ENCODE measurements at places on chromosomes 7 and 10.

- no peak for DNase-seq
These were observed 158.0 kb upstream of the ITGB1 start for GRCh38 chr10:33115738-33116719.

GRCh38 chr7:37430640-37431039, 18.0 kb downstream of the ELMO1 start:
- no peak for DNase-seq

DNA sequence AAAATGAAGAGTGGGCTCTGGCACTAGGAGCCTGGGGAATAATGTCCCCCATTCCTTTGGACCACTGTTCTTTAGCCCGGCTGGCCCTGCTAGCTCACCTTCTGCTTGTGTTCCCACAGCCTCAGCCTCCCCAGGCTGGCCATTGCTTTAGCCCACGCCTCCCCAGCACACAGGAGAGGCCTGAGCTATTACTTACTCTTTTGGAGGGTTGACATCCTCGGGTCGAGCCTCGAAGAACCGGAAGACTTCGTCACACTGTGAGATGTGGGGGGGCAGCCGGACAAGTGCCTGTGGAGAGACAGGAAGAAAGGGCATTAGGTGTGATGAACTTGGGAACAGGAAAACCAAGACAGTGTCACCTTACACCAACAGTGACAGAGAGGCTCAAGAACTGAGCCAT, 131.3 kb downstream of the SH3PXD2A start:
- DNase-seq, result no peak

GRCh38 chr7:116241291-116241690, 31.0 kb downstream of the TES start:
- no peak for DNase-seq

GRCh38 chr10:17742918-17743317, 9.1 kb upstream of the TMEM236 start:
- DNase-seq, result peak; percentile 43

DNA sequence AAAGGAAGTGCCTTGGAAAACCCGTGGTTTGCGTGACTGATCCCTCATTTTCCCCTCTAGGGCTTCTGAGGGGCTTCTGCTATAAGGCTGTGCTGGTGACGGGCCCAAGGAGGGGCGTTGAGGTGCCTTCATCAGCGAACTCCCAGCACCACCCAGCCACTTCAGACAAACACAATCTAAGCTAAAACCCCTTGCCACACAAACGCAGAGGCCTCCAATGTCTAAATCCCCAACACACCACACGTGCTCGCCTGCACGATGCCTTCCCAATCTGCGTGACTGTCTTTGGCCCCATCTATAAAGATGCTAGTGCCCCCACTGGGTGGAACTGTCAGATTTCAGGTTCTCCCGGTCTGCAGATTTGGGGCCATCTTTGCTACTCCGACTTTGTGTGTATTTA, 4.1 kb upstream of the GAD2 start:
- DNase-seq, result no peak

GRCh38 chr10:100873146-100873826, 39.5 kb upstream of the SLF2 start:
- DNase-seq, result no peak

DNA sequence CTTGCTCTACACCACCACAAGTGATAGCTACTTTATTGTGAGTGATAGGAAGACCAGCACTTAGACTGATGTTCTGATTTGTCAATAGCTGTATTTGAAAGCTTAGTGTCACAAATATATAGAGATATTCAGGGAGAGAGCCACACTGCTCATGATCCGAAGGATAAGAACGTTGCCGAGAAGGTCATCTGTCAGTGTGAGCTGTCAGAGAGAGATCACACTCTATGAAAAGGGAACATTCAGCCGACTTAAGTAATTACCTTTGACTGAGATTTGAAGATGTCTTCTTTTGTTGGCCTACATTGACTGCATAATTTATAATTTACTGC, 322.6 kb downstream of the TFEC start:
- DNase-seq, result no peak

- no peak for DNase-seq
These were observed 23.9 kb upstream of the PNLIPRP3 start for GRCh38 chr10:116403740-116404250.

DNA sequence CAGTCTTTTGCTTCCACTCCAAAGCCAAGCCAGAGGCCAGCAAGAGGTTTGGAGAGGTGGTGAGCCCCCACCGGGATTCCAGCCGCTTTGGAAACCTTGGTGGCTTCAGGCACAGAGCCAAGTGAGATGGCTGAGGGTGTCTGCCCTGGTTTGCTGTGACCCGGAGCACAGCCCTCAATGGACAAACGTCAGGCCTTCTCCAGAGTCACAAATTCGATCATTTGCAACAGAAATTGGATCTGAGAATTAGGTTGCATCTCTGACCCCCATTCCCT, 885 bp upstream of the NKX1-2 start:
- no peak for DNase-seq

DNA sequence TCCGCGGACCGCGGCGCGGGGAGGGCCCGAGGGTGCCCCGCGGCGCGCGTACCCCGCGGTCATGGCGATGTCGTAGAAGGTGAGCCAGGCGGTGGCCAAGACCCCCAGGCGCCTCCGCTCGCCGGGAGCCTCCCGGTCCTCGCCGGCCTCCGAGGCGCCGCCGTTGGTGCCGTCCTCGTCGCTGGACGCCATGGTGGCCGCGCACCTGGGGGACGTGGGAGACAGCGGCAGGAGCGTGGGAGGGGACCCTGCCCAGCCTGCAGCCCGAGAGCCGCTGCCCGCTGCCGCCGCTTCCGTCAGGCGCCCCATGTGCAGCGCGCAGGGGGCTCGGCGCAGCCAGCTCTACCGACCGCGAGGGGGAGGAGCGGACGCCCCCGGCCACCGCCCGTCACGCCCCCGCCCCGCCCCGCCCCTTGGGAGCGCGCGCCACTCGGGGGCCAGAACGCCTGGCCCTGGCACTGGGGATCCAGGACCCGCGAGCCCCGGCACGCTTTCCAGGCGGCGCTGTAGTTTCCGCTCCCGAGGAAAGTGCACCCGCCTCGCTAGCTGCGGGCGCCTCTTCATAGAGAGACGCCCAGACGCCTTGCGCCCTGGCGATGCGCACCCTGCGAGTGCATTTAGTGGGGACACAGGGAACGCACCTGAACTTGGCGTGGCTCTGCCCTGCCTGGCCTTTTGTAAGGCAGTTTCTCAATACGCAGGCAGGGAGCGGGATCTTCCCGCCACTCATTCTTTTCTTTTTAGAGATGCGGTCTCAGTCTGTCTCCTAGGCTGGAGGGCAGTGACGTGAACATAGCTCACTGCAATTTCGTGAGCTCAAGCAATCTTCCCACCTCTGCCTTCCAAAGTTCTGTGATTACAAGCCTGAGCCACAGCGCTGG, at the start of gene HACD1:
Gene HACD1, minus strand, starts transcription at position 344 of the 881 bp plus-strand sequence. Its CDS starts 35 bp downstream, at position 309.
- peak; percentile 19 for DNase-seq

DNA sequence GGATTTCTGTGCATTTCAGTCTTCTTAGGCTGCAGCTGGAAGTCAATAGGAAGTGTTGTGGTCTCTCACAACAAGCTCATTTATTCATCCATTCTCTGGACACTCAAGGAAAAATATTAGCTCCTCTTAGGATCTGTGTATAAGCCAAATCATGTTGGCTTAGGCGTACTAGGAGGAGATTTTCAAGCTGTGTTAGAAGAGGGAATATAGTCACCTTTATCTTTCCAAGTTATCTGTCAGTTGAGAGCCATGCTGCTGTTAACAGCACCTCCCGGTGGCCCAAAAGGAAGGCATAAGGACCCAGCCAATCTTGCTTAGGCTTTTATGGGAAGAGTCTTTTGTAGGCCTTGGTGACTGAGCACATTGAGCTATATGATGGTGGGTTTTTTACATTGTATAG, 220.0 kb downstream of the LRMDA start:
- no peak for DNase-seq

DNA sequence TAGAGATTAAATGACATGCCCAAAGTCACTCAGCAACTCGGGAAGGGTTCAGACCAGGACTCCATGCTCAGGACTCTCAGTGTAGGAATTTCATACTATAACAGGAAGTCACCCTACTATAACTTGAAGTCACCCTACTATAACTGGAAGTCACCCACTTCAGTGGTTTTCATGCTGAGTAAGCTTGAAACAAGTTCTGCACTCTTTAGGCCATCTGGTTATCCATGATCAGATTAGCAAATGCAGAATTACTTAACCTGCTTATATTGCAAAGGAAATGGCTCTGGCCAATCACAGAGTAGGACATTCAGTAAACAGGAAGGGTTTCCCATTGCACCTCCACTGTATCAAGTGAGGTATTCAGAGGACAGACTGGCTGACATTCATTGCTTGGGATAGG, 1240.4 kb downstream of the GATA3 start:
- DNase-seq, result no peak

GRCh38 chr7:112556633-112557032, 75.8 kb downstream of the LSMEM1 start:
- DNase-seq, result no peak

- DNase-seq, result no peak
These were observed 84.3 kb downstream of the WDFY4 start for GRCh38 chr10:48768926-48769325.

DNA sequence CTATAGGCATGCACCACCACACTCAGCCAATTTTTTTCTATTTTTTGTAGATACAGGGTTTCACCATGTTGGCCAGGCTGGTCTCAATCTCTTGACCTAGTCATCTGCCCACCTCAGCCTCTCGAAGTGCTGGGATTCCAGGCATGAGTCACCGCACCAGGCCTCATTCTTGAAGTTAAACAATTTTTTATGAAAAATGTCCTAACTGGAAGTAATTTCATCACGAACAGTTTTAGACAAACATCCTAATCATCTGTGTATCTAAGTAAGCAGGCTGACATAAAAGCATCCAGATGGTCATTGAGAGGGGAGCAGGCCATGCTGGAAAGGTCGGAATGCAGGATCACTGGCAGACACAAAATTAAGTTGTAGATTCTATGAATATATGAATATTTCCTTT, 269.1 kb downstream of the ZMYND11 start:
- no peak for DNase-seq

- DNase-seq, result no peak
These were observed 35.3 kb downstream of the PALD1 start for GRCh38 chr10:70513848-70514309.

DNA sequence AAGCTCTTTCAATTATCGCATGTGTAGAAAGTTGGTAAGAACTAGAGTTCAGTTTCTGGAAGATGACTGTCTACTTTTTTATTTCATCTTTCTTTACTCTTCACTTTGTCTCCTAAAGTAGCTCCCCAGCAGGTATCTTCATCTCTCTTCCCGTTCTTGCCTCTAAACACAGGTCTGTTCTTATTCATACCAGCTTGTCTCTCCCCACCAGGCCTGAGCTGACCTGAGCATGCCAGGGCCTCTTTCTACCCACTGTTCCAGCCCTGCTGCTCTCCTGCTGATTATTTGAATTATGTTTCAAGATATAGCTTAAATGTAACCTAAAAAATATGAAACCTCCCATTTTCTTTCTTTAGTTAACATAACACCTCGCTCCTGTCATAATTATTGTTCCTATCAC, 386.1 kb upstream of the LRGUK start:
- no peak for DNase-seq

DNA sequence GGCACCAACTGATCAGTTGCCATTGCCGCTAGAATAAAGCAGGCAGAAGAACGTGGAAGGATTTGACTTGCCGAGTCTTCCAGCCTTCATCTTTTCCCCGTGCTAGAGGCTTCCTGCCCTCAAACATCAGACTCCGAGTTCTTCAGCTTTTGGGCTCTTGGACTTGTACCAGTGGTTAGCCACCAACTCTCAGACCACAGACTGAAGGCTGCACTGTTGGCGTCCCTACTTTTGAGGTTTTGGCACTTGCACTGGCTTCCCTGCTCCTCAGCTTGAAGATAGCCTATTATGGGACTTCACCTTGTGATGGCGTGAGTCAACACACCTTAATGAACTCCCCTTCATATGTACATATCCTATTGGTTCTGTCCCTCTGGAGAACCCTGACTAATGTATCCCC, 57.3 kb upstream of the KCND2 start:
- no peak for DNase-seq

DNA sequence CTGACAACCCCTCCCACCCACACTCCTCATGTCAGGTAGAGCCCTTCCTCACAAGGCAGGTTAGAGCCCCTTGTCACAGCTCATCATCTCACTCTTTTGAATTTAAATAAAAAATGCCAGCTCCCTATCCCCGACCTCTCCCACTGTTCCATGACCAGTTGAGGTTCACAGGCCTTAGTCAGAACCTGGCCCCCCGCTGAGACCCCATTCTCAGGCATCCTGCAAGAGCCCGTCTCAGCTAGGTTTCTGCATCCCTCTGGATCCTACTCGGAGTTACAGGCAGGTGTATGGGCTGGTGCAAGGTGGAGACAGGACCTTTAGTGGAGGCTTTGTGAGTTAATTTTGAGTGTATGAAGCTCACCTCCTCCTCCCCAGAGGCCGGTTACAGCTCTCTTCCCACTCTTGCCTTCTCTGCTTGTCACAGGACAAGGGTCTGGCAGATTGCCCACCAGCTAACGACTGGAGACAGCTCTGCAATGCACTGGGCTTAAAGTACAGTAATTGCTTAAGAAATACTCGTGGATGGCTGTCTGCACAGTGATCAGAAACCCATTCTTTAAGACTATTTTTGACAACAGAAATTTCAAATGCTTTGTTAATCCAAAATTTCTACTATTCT, 394.9 kb upstream of the DPP6 start:
- no peak for DNase-seq

DNA sequence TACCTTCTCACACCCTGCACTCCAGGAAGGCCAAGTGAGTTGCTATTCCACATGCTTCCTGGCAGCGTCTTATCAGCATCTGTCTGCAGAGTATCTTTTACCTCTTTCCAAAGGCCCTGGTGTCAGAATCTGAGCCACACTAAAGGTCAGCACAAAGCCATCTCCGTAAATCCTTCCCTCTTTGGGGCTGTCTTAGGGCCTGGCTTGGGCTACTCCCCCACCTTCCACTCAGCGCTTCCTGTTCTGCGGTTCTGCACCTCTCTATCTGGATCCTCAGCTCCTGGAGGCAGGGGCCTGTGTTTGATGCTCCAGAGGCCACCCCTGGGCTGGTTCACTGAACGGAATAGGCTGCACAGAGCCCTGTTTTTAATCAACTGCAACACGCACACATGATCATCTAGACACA, 334.8 kb upstream of the GALNT17 start:
- DNase-seq, result no peak

DNA sequence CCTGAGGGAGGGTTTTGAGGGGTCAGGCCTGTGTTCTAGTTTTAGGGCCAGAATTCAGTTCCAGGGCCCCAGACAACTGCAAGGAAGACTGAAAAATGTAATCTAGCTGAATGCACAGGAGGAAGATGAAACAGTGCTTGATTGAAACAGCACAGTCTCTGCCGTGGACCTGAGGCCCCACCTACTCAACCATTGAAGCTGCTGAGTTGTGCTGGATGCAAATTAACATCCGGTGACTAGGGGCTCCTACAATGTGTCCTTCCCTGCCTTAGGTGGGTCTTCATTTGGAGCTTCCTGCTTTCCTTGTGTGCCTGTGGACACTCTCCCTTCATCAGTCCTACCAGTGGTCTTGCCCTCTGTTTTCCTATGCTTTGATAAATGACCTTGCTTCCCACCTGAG, 5.7 kb downstream of the GLRX3 start:
- no peak for DNase-seq

- DNase-seq, result no peak
These were observed 99.5 kb downstream of the CCNY start for GRCh38 chr10:35435824-35436223.

GRCh38 chr10:24223953-24224352, 15.0 kb downstream of the KIAA1217 start:
- DNase-seq, result no peak
